ENCODE measurements at places on chromosomes 5 and 9.
A peak's percentile ranks its signal among the peaks of the same experiment; 100 is the strongest.

GRCh38 chr9:72332351-72332750, 32.7 kb downstream of the ZFAND5 start:
- DNase-seq, result no peak

DNA sequence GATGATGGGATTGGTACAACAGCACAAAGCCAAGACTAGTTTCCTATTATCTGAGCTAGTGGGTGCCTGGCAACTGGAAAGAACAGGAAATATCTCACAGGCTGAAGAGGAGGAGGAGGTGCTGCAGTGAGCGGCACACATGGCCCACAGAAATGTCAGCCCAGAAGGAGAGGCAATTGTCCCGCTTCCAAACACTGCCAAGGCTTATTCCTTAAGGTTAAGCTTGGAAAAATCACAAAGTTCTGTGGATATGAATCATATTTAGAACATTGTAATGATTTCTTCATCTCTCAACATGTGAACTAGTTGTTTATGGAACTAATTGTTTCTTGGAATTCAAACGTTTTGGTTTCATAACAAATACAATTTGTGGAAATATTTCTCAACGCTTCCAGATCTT, 1019.5 kb upstream of the SEMA6A start:
- no peak for DNase-seq

DNA sequence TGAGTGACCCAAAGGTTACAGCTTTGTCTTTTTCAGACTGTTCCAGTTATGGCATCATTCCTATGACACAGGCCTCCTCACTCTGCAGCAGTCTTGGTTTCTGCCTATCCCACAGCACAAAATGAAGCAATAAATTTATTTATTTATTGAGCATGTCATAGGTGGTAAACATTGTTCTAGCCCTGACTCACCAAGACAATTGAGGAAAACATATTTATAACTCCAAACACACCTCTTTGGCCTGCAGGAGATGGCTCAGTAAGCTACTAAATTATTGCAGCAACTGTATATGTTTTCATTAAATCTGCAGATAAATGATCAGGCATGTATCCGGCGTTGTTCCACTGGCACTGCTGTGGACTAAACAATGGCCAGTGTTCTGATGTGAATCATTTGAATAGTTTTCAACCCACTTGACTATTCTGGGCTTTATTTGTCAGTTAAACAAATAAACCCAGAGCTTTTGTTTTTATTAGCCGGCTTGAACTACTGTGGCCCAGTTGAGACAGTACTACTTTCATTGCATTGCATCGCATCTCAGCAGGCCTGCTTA, 83.2 kb downstream of the FOXD1 start:
- DNase-seq, result no peak

DNA sequence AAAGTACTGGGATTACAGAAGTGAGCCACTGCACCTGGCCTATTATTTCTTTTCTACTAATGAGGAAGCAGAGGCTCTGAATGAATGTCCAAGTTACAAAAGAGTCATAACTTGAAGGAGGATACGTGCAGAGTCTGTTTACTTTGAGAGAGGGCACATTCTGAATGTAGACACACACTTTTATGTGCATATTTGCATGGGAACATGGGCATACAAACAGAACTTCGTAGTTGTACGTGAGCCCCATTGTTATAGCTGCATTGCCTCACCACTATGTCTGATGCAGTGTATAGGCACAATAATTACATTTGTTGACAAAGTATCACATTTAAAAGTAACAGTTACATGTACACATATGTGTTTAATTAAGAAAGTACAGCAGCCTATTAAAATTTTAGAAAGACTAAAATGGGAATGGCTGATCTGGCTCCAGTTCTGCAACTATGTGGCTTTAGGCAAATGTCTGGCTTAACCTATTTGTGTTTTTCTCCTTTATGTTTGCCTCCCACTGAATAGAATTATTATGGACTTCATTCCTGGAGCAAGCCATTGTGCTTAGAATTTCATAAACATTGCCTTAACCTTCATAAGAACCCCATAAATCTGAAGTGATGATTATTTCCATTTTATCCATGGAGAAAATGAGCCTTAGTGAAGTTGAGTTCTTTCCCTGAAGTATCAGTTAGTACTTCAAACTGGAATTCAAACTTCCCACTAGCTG, 3.0 kb upstream of the DPYSL3 start:
- DNase-seq, result no peak

DNA sequence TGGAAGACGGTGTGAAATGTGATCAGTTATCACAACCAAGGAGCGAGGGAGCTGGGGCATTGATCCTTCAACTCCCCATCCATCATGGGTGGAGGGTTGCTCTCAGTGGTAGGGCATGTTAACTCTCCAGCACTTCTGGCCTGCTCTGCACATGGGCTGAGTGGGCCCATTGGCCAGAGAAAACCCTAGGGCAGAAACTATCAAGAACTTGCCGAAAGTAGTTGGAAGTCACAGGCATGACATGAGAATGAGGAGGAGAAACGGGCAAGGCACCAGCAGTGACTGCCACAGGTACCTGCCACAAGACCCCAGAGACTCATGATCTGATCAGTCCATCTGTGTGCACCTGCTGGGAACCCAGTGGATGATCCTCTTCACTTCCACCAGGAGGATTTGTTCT, 50.9 kb upstream of the CXCL14 start:
- no peak for DNase-seq

DNA sequence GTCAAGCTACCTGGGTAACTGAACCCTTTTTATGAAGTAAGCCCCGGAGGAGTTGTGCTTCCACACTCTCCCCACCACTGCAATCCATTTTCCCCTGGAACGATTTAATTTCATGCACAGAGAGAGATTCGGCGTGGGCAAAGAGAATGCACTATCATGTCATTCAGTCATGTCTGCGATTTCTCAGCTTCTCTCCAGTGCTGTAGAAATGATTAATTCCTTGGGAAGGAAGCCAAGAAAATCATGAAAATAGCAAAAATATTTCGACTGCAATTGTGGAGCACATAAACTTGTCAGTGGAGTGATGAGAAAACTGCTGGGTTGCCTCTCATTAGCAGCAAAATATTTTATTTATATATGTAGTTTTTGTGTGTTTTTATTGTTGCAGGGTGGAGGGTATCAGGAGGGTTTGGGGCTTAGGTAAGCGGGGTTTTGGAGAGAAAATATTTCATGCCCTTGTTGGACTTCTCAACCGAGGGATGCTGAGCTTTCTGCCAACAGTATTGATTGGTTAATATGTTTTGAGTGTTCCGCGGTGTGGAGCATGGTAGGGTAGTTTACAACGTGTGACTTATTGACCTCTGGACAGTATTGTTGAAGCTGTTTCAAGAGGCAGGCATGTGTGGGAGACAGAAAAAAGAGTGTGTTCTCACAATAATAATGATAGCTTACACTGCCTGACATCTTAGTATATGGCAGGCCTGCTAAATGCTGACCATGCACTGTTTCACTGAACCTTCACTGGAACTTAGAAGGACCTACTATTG, 69.3 kb downstream of the SGCD start:
- no peak for DNase-seq

DNA sequence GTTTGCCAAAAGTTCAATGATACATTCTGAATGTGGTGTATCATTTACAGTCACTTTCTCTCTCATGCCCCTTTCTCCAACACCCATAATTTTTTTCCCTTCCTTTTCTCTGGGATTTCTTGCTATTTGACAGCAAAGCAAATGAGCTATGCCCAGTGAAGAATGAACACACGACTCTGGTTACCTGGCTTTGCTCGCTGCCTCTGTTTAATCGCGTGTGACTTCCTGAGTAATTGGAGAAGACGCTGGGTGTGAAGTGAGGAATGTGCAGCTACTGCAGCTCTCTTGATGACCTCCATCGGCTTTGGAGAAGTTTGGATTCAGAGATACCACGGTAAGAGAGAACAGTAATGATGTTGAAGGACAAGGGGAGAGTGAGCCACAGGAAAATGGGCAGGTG, 651.8 kb downstream of the KIF4B start:
- DNase-seq, result no peak

DNA sequence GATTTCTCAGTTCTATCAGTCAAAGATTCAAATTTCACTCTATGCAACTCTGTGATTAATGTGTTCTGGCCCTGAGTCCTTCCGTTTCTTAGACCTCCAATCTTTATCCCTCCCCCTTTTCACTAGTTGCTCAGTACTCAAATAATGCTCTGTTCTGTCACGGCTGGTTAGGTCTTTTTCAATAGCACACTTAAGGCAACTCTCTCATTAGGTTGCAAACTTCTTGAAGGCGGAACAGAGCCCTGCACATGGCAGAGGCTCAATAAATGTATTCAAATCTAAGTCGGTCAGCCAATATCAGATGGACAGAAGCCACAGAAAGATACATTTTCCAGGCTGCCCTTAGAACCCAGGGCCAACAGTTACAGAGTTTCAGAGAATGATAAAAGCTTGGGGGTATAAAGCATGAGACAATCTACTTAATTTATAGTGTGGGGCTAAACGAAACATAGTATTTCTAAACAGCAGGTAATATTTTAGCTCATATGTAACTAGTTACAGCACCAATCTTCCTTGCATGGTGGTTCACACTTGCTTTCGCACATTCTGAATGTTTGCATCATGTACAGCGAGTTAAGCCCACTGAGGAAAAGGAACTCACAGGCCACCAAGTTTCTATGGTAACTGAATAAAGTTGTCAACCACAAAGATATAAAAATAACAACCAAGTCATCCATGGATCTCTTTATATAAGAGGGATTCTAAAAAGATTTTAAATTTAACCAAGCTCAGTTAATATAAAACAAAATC, 67.1 kb upstream of the GOLPH3 start:
- DNase-seq, result no peak

DNA sequence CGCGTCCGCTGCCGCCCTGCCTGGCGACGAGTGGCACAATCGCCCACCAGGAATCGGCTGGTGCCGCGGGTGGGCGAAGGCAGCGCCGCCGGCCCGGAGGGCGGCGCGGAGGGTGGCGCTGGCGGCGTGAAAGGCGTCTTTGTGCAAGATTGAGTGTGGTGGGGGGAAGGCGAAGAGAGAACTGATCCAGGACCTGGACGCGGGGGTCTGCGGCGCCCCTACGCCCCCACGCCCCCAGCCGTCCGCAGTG, 4.6 kb upstream of the RGMB start:
- no peak for DNase-seq

DNA sequence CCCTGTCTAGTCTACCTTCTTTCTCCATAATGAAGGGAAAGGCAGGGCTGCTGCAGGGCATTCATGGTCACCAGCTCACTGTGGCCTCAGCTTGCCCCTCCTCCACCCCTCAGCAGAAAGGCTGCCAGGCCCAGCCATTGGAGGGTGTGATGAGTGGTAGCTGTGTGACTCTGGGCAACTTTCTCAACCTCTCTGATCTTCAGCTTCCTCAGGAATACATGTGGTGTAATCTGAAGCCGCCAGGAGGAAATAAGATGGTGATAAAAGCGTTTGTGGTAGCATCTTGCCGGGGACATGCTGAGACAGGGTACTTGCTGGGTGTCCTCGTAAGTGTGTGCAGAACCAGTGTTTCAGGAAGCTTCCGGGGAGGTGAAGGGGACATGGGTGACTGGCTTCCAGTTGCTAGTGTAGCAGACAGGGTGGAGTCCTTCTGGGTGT, 9.8 kb downstream of the CXCL14 start:
- DNase-seq, result no peak

- no peak for DNase-seq
Observed at GRCh38 chr5:15183520-15183919, 311.9 kb upstream of the ANKH start.

DNA sequence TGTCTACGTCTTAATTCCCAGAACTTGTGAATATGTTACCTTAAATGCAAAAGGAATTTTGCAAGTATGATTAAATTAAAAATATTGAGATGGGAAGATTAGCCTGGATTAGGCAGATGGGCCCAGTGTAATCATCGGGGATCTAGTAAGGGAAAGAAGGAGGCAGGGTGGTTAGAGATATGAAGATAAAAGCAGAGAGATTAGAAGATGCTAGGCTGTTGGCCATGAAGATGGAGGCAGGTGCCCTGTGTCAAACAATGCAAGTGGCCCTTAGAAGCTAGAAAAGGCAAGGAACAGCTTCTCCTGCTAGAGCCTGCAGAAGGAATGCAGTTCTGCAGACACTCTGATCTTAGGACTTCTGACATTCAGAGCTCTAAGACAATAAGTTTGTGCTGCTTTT, 28.8 kb upstream of the ISOC1 start:
- DNase-seq, result no peak

- no peak for DNase-seq
Observed at GRCh38 chr5:139205586-139205985, 7.4 kb upstream of the SIL1 start.

DNA sequence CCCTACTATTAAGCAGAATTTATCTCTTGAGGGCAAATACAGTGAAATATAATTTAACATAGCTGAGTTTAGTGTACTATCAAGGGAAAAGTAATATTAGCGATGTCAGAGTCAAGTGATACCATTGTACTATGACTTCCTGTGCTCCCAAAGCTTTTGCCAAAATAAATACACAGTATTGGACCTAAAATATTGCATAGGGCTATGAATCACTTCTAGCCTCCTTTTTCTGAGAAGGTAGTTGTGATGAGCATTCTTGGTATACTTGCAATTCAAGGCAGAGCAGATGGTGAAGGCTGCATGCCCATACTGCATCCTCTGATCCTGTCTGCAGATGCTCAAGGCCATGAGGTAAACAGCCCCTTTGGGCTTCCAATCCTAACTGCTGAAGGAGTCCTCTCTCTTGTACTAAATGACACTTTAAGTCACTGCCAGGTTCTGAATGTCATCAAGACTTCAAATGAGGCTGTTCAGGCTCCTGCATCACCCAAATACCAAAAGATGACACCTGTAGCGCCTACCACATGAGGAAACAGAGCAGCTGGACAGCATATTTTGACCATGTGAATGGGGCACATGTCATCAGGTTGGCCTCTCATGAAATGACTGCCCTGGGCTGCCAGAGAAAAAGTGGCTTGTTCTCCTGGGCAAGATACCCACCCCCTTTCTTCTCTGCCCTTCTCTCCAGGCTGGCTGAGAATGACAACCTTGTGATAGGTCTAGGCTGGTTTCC, 29.7 kb upstream of the PPP2CA start:
- DNase-seq, result no peak

GRCh38 chr5:178832618-178833201, 27.0 kb upstream of the ZNF354B start:
- DNase-seq, result peak; percentile 54

GRCh38 chr5:146069780-146070099, 35.6 kb downstream of the PLAC8L1 start:
- no peak for DNase-seq

GRCh38 chr9:32665101-32665500, 29.6 kb upstream of the TAF1L start:
- no peak for DNase-seq

DNA sequence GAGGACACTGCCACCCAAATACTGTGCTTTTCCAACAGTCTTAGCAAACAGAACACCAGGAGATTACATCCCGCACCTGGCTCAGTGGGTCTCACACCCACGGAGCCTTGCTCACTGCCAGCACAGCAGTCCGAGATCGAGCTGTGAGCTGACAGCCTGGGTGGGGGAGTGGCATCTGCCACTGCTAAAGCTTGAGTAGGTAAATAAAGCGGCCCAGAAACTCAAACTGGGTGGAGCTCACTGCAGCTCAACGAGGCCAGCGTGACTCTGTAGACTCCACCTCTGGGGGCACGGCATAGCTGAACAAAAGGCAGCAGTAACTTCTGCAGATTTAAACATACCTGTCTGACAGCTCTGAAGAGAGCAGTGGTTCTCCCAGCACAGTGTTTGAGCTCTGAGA, 28.8 kb downstream of the EPB41L4A start:
- DNase-seq, result no peak

Measured in BE2C (cell line).